Pancreas (tissue), 10 donors: ENCODE measurements at places on chromosomes 4 and X. TPM values are rescaled to one million over a fixed set of nuclear protein-coding genes. Genes with fewer than 3 reads are reported as not detected.

GRCh38 chrX:101191217-101191750, 28.3 kb upstream of the DRP2 start:
- DNase-seq, result peak; percentile 56

- no peak for DNase-seq
These were observed 466.3 kb downstream of the NAF1 start for GRCh38 chr4:162700358-162700757.

DNA sequence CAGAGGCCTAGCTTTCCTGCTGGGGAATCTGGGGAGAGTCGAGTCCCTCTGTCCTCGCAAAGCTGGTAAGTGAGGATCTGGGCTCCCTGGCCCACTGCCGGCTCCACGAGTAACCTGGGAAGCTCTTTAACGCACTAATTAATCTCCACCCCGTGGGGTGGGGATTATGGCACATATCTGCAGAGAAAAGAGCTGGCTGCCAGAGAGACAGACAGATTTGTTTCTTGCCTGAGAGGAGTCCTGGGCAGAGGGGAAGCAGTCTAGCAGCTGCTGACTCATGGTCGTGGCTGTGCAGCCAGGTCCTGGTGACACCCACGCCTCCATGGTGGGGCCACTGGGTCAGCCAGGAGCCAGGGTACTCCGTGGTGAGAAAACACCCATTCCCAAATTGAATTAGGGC, 14.0 kb downstream of the SORCS2 start:
- no peak for DNase-seq

- no peak for DNase-seq
These were observed 33.2 kb downstream of the ARAP2 start for GRCh38 chr4:36211084-36211483.

DNA sequence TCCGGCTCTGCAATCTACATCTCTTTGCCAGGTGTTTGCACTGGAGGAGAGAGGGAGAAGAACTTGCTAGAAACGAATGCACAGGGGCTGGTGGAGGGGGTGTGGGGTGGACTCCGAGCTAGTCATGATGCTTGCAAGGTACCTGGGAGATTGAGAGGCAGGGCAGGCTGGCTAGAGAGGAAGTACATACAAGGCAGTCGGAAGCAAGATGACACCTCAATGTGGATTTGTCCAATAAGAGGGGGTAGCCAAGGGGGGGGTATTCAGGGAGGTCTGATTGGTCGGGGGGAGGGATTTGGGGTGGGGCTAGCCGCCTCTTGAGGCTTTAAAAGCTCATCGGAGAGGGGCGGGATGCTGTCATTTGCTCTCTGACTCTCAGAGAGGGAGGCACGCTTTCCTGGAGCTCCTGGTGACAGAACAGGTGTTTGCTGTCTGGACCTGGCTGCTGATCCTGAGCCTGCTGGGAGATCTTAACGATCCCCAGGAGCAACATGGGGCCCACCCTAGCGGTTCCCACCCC, at the start of gene GPR50:
TSS of gene GPR50 (plus strand) at position 354 of the 520 bp plus-strand sequence. CDS start at position 492, 138 bp downstream.
- DNase-seq, result no peak

- DNase-seq, result no peak
These were observed 383 bp downstream of the PCYT1B start for GRCh38 chrX:24646745-24647182.

- no peak for DNase-seq
These were observed 86.0 kb downstream of the PCYT1B start for GRCh38 chrX:24561121-24561520.

GRCh38 chr4:108972613-108973283, 209.9 kb upstream of the ETNPPL start:
- DNase-seq, result no peak

DNA sequence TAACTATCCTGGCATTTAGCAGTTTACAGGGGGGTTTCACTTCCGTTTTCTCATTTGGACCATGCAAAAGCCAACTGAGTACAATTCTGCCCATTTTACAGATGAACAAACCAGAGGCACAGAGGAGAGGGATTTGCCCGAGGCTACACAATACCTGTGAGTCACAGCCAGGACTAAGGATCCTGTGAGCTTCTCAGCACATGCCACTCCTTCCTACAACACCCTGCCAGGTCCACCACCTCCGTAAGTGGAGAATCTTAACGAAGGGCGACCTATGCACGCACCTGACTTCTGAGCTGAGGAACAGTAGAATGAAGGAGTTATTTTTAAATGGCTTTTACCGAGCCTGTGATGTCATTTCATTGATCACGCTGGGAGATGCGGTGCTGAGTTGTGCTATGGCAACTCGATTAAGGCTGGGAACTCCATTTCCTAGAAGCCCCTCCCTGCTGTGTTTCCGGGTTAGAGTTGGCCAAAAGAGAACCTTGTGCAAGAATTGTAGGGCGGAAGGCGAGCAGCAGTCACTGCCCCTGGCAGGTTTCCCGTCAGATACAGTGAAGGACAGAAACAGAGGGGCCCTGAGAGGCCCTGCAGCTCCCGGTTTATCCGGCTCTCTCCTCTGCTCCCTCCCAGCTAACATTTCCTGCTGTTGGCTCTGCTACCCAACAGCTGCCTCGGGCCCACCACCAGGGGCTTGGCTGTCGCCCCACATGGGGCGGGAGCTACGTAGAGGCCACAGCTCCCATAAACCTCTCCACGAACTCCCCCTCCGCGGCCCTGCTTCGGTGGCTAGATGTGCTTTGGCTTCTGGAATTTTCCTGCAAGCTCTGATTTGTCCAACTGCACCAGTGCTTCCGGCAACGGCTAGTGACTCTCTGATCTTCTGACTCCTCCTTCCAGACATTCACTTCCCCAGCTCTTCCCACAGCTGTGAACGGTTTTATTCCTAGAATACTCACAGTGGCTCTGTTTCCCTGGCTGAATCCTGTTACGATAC, 75.1 kb upstream of the USP9X start:
- DNase-seq, result peak; percentile 87

DNA sequence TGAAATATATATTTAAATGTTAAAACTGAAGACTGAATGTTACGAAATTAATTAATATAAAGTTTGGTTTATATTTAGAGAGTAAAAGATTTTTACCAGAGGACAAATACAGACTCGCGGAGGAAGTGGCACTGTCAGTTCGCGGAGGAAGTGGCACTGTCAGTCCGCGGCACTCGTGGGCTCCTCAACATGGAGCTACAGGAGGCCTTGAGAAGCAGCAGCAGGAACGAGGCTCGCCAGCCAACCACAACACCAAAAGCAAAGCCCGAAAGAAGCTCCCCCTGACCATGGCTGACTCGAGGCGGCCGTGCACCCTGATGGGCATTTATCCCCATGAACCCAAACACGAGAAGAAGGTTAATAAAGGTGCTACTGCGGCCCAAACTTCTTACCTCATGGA, 125.3 kb upstream of the PABPC4L start:
- DNase-seq, result no peak

- DNase-seq, result no peak
These were observed 127.1 kb downstream of the ATRX start for GRCh38 chrX:77658886-77659285.

- no peak for DNase-seq
These were observed 269.9 kb downstream of the OPHN1 start for GRCh38 chrX:68163441-68163840.

- DNase-seq, result no peak
These were observed 53.0 kb upstream of the HPSE start for GRCh38 chr4:83387476-83388312.

GRCh38 chr4:54723220-54723619, 65.5 kb downstream of the KIT start:
- no peak for DNase-seq

GRCh38 chr4:168696826-168697225, 200.0 kb downstream of the PALLD start:
- no peak for DNase-seq

DNA sequence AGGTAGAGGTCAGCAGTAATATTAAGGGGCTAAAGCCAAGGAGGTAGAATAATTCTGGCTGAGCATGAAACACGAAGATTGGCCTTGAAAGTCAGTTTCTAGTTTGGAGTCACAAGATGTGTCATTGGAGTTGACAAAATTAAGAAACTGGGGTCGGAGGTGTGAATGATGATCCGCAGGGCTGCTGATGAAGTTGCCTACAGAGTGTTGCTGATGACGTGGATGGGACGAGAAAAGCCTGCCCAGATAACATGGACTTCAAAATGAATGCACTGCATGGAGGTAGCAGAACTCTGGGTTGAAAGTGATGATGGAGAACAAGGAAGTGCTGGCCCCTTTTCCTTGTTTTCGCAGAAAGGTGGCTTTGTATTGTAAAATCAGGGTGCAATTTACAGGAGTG, 60.5 kb downstream of the DTHD1 start:
- DNase-seq, result no peak

DNA sequence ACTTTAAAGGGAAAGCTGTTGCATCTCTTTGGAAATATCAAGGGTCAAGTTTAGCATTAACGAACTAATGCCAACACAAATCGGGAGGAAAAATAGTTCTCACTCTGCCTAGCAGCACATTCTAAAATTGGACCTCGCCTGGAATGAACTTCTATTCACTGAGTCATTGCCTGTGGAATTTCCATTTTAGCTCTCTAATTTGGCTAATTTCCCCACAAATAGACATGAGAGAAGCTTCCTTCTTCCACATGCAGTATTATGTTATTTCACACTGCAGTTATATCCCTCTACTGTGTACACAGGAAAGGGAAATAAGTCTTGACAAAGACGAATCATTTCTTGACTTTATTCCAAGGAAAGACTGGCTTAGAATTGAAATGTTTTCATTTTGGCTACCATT, 9.3 kb downstream of the ZXDA start:
- DNase-seq, result no peak

DNA sequence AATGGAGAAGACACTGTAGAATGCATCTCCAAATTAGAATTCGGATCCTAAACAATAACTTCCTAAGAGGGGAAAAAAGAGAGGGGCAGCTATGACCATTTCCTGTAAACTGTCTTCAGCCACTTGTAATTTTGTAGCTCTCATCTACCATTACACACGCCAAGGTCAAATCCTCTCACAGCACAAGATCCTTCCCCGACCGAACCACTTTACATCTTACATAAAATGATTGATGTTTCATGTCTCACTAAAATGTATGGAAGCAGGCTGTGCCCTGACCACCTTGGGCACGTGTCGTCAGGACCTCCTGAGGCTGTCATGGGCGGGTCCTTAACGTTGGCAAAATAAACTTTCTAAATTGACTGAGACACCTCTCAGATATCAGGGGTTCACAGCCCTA, 24.1 kb upstream of the PBDC1 start:
- peak; percentile 22 for DNase-seq

DNA sequence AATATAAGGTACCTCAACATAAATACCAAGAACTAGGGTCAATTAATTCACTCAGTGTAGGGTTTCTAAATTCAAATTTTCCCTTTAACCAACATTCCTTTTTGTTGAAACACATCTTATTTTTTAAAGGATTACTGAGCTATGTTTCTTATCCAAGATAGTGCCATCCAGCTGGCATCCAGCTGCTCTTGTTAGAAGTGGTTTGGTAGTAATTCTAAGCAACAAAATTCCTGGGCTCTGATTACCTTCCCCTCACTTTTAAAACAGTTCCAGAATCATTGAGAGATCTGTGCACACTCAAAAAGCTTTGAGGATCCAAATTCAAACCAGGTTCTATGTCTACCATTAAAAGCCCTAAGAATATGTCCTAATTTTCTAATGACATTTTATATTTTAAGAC, 583.7 kb downstream of the TRIML1 start:
- DNase-seq, result no peak

DNA sequence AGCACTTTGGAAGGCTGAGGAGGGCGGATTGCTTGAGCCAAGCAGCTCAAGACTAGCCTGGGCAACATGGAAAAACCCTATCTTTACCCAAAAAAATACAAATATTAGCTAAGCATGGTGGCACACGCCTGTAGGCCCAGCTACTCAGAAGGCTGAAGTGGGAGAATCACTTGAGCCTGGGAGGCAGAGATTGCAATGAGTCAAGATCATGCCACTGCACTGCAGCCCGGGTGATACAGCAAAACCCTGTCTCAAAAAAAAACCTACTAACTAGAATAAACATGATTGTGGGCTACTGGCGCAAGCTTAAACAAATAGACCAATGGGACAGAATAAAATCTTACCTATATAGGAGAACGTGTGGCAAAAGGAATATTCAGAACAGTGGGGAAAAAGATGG, 7.3 kb downstream of the CDKL2 start:
- DNase-seq, result no peak

DNA sequence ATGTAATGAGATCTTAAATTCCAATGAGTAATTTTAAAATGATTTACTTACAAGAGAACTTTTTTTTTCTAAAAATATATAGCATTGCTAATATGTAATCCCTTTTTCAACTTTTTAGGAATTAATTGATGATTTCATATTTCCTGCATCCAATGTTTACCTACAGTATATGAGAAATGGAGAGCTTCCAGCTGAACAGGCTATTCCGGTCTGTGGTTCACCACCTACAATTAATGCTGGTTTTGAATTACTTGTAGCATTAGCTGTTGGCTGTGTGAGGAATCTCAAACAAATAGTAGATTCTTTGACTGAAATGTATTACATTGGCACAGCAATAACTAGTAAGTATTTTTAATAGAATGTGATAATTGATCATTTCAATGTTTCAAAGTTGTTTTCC, 113.2 kb downstream of the USP9X start:
- no peak for DNase-seq

Gene EVC
- polyA plus RNA-seq, result 10.3 TPM

Gene RAI2
- polyA plus RNA-seq, result 8.1 TPM

Gene REELD1
- polyA plus RNA-seq, result 3.4 TPM

Gene FOXR2
- polyA plus RNA-seq, result not detected

Gene SLC16A2
- 2.2 TPM for polyA plus RNA-seq

Gene PCDH19
- polyA plus RNA-seq, result 0.08 TPM

Gene NAA10
- polyA plus RNA-seq, result 95.1 TPM

Gene EDA2R
- polyA plus RNA-seq, result 0.46 TPM

Gene PASD1
- not detected for polyA plus RNA-seq

Gene CITED1
- polyA plus RNA-seq, result 0.49 TPM

Gene MAGEB17
- 0.66 TPM for polyA plus RNA-seq
